ENCODE measurements at places on chromosomes 1 and 21. TPM values are rescaled to one million over a fixed set of nuclear protein-coding genes. Genes with fewer than 3 reads are reported as not detected.
A peak's percentile ranks its signal among the peaks of the same experiment; 100 is the strongest.

CFAP57 gene
- 0.19 TPM for total RNA-seq

HCN3 gene
- total RNA-seq: 1.5 TPM

- DNase-seq: peak; percentile 61
- H3K4me1 ChIP-seq: no peaks in the 10 kb centered on the region
- H3K4me3 ChIP-seq: no peak overlapping the region
These were observed 28.3 kb downstream of the VANGL2 start for GRCh38 chr1:160428655-160429054.

GRCh38 chr1:245730801-245731200 is 576.0 kb downstream of the KIF26B start:
- no peaks in the 10 kb centered on the region for H3K4me1 ChIP-seq
- no peaks in the 10 kb centered on the region for H3K36me3 ChIP-seq
- no peak for DNase-seq
- no peaks in the 10 kb centered on the region for H3K27me3 ChIP-seq
- H3K4me3 ChIP-seq: no peak overlapping the region
- H3K27ac ChIP-seq: no peak overlapping the region

- H3K27me3 ChIP-seq: no peaks in the 10 kb centered on the region
- no peak overlapping the region for H3K4me3 ChIP-seq
- H3K4me1 ChIP-seq: no peaks in the 10 kb centered on the region
- H3K27ac ChIP-seq: no peak overlapping the region
- no peak for DNase-seq
These were observed 30.2 kb downstream of the TRAF5 start for GRCh38 chr1:211356723-211357407.

- no peak overlapping the region for H3K27ac ChIP-seq
- no peak overlapping the region for H3K4me3 ChIP-seq
- no peaks in the 10 kb centered on the region for H3K36me3 ChIP-seq
- no peaks in the 10 kb centered on the region for H3K4me1 ChIP-seq
- no peaks in the 10 kb centered on the region for H3K27me3 ChIP-seq
- no peak for DNase-seq
These were observed 100.0 kb upstream of the EDEM3 start for GRCh38 chr1:184854496-184855140.

- no peak for DNase-seq
- H3K4me3 ChIP-seq: no peak overlapping the region
- no peaks in the 10 kb centered on the region for H3K36me3 ChIP-seq
- peaks cover 11% of the 10 kb centered on the region for H3K4me1 ChIP-seq
These were observed 168.9 kb downstream of the RHOU start for GRCh38 chr1:228904222-228904621.

- no peaks in the 10 kb centered on the region for H3K27me3 ChIP-seq
- H3K4me1 ChIP-seq: peaks cover 3% of the 10 kb centered on the region
- H3K27ac ChIP-seq: peak overlapping the region; percentile 91
- H3K36me3 ChIP-seq: no peaks in the 10 kb centered on the region
These were observed 944 bp upstream of the AGO3 start for GRCh38 chr1:35929730-35930592.

Measured in liver (tissue), 10 donors.